Hippocampal formation (tissue), 2 donors: ENCODE measurements at places on chromosomes 3 and 15.

DNA sequence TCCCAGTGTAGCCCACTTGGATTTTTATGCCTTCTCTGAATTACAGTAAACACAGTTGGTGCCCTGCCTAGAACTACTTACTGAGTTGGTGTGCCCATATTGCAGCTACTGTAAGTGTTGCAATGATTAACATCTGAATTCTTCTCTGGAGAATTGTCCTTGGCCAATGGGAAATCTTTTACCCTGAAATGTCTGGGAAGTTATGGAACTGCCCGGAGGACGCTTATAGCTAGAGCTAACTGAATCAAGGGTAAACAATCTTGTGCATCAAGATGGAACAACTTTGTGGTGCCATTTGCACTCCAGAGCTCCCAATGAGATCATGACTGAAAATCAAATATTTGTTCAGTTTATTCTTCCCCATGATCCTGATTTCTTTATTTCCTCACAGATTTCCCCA lies 246.7 kb upstream of the CBLB start:
- no peak for DNase-seq

GRCh38 chr15:66611257-66612053 lies 45.7 kb upstream of the LCTL start:
- DNase-seq: no peak

DNA sequence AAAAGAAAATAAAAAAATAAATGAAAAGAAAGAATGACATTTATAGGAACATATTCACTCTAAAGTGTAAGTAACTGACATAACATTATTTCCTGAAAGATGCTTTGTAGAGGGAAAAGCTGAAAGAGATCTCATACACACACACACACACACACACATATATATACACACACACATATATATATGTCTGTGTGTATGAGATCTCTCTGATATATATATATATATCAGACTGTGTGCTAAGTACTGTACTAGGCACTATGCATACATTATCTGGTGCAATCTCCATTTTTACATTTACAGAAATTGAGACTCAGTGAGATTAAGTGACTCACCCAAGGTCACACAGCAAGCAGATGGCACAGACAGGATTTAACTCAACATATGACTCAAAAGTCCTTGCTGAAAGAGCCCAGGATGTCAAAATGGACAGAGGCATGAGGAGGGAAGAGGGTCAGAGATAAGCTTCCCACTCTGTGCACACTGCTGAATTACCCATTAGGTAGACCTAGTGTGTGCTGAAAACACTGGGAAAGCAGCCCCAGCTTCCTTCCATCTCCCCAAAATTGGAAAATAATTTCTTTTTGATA lies 15.0 kb downstream of the BHLHE40 start:
- DNase-seq: no peak

DNA sequence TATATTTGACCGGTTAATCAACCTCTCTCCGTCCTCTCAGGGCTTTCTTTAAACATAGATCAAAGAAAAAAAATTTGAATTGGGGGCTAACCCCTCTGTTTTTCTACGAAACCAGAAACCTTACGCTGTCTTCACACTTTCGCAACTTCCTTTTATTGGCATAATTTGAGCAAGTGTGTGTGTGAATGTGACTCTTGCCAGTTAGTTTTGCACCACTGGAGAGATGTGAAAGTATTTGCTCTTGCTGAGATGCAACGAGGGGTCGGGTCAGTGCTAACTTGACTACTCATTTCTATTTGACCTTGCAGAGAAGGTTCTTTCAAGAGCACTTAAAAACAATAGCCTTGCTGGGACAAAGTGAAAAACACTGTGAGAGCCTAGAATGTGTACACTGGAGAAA lies 81.2 kb downstream of the FAM43A start:
- no peak for DNase-seq

DNA sequence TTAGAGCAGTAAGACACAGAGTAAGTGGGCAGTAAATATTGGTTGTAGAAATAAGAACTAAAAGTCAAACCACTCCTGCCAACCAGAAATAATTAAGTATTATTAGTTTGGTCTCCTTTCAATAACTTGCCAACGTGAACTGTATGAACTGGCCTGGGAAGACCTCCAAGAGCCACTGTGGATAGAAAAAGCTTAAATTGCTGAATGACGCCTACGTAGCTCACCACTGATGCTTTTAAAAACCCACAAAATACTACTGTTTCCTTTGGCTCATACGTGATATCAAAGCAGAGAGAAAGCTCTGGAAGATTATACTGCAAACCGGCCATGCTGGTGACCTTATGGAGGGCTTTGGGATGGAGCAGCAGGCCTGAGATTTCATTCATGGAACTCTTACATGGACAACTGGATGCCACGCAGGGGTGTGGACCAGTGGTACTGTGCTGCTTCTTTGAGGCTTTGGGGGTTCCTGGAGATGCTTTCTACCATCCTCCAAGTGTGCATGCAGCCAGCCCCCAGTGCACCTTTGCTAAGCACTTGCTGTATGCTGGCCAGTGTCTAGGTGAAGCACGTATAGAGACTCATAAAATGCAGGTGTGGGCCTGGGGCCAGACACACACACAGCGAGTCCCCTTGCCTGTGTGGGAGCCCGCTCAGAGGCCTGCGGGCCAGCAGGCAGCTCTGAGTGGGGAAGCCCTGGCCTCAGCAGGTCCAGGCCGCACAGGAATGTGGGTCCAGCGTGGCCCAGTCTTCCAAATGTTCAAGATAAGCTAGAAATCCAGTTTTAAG lies 66.8 kb downstream of the ABTB1 start:
- DNase-seq: no peak

DNA sequence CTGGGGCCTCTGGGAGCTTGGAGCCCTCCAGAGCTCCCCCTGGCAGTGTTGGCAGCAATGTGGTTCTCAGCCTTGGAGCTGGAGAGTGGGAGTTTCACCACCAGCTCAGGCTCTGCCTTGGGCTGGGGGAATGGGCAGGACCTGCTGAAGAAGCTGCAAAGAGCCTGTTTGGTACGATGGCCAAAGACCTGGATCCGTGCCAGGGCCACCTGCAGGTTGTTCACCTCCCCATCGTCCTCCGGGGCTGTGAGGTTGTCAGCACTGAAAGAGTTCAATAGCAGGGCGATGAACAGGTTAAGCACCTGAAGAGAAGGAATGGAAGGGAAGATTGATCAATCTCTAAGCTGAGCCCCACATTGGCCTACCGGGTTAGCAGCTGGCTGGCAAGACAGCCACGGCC lies 77.3 kb upstream of the SCN5A start:
- DNase-seq: no peak
